ENCODE measurements at places on chromosomes 4 and X. TPM values are rescaled to one million over a fixed set of nuclear protein-coding genes. Genes with fewer than 3 reads are reported as not detected.

The IL1RAPL1 gene
- 0.13 TPM for polyA plus RNA-seq

The ASMT gene
- polyA plus RNA-seq: 0.37 TPM

The TMEM154 gene
- 0.25 TPM for polyA plus RNA-seq

- DNase-seq: no peak
Observed at GRCh38 chr4:93018806-93019205, 715.0 kb downstream of the GRID2 start.

DNA sequence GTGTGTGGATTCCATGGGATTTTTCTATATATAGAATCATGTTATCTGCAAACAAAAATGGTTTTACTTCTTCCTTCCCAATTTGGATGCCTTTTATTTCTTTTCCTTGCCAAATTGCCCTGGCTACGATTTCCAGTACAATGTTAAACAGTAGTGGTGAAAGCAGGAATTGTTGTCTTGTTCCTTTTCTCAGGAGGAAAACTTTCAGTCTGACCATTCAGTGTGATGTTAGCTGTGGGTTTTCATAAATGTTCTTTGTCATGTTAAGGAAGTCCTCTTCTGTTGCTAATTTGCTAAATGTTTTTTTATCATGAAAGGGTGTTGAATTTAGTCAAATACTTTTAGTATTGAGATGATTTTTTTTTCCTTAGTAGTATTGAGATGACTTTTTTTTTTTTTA, 10.9 kb downstream of the SAP30 start:
- no peak for DNase-seq

DNA sequence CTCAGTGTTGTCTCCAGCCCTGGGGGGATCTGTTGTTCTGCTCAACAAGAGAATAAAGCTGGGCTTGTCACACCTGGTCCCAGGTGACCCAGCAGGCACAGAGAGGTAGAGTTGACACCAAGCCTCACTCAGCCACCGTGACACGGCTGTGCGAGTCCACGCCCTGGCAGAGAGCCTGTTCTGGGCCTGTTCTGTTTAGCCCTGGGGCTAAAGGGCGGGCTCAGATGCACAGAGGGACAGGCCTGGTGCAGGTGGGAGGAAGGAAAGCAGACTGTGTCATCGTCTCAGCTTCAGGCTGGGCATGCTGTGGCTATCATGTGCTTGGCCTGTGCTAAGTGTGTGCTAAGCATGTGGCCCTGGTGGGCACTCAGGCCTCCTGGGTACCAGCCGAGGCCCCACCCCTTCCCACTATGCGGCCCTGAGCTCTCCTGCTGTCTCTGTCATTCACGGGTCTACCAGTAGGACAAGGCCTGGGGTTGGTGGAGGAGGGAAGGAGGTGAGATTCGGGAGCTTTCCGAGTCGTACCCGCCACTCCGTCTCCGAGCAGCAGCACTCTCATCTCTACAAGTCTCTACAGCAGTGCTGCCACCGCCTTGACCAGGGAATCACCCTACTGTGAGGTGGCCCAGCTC, 10.8 kb downstream of the WFS1 start:
- no peak for DNase-seq

DNA sequence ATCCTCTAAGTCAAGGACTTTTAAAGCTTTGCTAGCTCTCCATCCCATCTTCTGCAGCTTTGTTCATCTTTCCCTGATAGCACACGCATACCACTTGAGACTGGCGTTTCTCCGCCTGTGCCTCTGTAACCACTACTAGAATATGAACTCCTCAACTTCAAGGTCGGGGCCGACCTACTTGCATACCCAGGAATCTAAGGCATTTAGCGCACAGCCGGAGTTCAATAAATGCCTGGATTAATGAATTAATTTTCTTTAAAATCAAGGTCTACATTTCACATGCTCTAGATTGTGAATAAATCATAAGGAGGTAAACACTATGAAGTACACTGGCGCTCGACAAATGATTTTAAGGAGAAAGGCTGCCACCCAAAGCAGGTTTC, 89.3 kb downstream of the HNRNPD start:
- no peak for DNase-seq

- DNase-seq: no peak
Observed at GRCh38 chr4:83852085-83852451, 316.2 kb downstream of the GPAT3 start.

- no peak for DNase-seq
Observed at GRCh38 chrX:153878969-153879653, 6.9 kb downstream of the L1CAM start.

DNA sequence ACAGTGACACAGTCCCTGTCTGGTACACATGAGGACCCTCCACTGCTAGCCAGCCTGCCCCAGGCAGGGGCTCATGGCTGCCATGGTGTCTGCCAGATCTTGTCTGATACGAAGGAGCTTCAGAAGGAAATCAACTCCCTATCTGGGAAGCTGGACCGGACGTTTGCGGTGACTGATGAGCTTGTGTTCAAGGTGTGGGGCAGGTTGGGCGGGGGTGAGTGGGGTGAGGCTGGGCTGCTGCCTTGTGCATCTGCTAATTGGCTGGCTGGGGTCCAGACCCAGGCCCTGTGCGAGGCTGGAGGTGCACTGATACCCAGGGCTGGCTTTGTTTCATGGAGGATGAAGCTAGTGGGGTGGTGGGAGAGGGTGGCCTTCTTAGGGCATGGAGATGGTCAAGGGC, 13.8 kb downstream of the CCDC22 start:
- no peak for DNase-seq

DNA sequence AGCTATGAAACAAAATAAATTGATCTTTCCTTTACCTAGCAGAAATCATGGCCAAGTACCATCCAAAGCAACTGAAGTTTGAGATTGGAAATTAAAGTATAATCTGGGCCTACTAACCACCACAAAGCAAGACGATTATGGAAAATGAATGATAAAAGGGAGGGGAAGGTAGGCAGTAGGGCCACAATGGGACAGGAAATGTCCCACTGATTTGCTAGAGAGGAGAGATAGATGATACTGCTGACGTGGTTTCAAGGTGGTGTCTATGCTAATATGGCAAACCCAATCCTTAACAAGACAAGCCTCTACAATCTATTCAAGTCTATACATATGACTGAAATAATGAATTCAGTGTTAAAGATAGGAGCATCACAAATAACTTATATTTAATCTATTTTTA, 6.1 kb downstream of the TMPRSS11F start:
- DNase-seq: no peak

All from heart right ventricle (tissue), 16 donors.